ENCODE measurements at places on chromosomes 4 and X.

GRCh38 chrX:102840871-102841705 lies 96.0 kb upstream of the RAB40AL start:
- no peak for DNase-seq

DNA sequence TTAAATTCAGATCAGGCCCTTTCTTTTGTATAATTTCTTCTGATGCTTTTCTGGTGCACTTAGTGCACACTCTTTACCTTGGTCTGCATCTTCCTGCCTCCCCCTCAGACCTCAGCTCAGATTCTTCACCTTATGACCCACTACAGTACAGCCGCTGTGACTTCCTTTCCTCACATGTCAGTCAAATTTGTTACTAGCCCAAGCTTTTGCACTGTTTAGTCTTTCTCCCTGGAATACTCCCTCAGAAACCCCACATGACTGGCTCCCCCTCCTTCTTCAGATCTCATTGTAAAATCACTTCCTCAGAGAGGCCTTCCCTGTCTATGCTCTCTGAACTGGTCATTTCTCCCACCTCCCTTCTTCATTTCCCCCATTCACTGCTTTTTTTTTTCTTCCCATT lies 132.9 kb downstream of the FRAS1 start:
- DNase-seq, result no peak

DNA sequence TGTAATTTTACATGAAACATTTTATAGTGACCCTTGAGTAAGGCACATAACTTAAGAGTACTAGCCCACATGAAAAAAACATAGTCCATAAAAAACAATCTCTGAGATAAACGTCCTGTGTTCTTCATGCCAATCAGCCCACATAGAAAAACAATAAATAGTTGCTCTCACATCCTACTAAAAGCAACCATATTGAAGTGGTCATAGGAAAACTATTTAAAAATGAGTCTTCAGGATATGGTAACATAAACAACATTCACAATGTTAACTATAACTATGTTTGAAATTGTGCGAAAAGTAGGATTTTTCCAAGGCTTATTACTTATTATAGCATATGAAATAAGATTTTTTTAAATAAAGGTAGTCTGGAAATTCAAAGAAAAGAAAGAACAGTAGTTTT lies 77.1 kb upstream of the EPHA5 start:
- DNase-seq, result no peak

DNA sequence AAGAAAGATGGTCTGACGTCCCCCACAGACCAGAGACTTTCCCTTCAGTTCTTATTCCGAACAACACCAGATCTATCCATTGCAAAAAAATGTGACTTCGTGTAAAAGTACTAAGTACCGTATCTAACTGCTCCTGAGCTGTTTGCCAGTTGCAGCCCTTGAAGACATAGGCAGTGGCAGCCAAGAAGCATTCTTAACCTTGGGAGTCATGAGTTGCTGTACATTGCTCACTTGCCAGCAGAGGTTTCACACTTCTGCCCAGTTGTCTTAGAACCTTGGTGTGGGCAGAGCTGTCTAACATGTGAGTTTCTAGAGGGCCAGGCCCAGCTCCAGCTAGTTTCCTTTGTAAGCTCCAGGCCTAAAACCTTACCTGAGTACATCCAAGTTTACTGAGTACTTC lies 10.5 kb upstream of the CHRDL1 start:
- DNase-seq, result no peak

DNA sequence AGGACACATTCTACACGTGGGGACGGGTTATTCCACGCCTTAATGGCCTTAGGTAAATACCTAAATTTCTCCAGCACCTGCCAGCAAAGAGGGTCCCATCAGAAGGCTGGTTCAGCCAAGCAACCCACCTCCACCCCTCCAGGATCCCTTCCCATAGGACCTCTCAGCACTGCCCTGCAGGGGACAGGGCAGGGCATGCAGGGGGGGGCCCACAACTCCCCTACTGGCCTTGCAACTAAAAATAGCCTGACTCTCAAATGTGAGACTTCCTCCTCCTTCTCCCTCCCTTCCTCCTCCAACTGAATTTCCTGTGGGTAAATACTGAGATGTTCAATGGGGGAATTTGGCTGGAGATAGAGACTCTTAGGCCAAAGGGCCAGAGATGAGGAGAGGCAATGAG lies 6.3 kb downstream of the LAS1L start:
- no peak for DNase-seq

DNA sequence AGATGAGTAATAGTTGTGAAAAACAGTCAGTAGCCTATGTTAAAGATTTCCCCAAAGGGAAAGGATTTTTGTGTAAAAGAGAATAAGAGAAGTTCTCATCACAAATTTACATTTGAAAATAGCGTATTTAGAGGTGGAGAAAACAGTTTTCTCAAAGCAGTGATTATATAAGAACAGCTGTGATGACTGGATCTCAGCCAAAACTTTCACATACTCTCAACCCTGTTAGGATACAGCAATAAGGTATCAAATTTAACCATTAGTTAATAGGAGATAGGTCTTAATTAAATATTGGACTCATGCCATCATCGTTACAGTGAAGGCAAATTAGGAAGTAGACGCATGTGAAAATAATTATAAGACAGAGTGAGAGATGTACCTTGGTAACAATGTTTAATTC lies 622.7 kb downstream of the PCDH18 start:
- DNase-seq, result no peak

- DNase-seq, result no peak
Observed at GRCh38 chrX:141375011-141375760, 132.9 kb upstream of the SPANXC start.

DNA sequence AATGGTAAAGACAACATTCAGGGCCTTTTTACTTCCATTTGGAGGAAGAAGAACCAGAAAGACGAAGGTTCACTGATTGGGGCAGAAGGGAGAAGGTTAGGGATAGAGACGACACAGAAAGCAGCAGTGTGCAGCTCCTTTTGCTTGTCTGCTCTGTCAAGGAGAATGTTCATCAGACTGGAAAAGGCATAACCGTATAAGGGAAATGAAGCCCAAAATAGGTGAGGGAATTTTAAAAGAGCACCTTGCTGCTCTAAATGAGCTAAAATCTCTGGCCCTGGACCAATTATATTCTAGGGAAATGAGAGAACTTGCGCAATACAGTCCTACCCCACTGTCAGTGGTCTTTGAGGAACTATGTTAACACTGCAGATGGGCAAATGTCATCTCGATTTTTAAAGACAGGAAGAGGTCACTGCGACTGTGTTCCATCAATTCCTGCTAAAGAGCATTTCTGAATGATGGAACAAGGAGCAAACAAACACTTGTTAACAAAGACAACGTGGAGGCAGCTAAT lies 909.8 kb upstream of the FTHL17 start:
- DNase-seq, result no peak

DNA sequence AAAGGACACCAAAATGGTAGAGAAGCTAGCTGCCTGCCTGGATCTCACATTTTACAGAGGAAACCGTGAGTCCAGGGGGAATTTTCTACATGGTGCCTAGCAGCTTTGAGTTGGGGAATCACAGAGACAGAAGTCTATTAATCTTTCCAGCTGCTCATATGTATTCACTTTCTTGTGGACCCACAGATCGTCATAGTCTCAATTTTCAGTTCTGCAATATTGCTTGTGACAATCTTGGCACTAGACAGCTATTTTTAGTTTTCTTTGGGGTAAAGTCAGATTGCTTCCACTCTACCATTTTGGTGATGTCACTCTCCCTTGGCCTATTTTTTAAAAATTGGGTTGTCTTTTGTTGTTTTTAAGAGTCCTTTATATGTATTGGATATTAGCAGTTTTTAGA lies 233.4 kb upstream of the STK26 start:
- no peak for DNase-seq

GRCh38 chrX:103687696-103688201 lies 1.2 kb upstream of the MORF4L2 start:
- peak; percentile 10 for DNase-seq

GRCh38 chr4:4658052-4658451 lies 116.2 kb upstream of the STX18 start:
- no peak for DNase-seq

GRCh38 chr4:44861756-44862155 lies 135.4 kb upstream of the GNPDA2 start:
- DNase-seq, result no peak

GRCh38 chrX:11954176-11954575 lies 184.1 kb upstream of the FRMPD4 start:
- DNase-seq, result no peak

DNA sequence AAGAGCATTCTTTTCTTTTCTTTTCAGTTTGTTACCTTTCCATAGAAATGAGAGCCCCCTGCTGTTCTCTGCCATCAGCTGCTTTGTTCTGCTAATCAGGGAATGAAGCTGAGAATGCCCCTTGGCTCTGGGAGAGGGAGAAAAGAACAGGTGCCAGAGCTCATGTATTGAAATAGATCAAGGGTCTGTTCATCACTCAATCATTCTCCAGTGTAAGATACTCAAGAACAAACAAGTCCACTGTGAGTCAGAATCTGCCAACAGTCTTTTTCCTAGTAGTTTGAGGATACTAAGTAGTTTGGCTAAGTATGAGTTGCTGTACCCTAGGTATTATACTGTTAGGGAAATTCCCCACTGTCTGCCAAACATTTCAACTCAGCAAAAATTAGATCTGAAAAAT lies 144.3 kb downstream of the RTL3 start:
- peak; percentile 25 for DNase-seq

- no peak for DNase-seq
Observed at GRCh38 chr4:68951078-68951805, at the start of gene UGT2A3. TSS of gene UGT2A3 (minus strand) at chr4:68951804. CDS start at chr4:68951760, 44 bp downstream.

GRCh38 chr4:83581411-83582288 lies 45.7 kb downstream of the GPAT3 start:
- DNase-seq, result no peak

- DNase-seq, result no peak
Observed at GRCh38 chrX:2317527-2318055, 183.2 kb downstream of the DHRSX start.

DNA sequence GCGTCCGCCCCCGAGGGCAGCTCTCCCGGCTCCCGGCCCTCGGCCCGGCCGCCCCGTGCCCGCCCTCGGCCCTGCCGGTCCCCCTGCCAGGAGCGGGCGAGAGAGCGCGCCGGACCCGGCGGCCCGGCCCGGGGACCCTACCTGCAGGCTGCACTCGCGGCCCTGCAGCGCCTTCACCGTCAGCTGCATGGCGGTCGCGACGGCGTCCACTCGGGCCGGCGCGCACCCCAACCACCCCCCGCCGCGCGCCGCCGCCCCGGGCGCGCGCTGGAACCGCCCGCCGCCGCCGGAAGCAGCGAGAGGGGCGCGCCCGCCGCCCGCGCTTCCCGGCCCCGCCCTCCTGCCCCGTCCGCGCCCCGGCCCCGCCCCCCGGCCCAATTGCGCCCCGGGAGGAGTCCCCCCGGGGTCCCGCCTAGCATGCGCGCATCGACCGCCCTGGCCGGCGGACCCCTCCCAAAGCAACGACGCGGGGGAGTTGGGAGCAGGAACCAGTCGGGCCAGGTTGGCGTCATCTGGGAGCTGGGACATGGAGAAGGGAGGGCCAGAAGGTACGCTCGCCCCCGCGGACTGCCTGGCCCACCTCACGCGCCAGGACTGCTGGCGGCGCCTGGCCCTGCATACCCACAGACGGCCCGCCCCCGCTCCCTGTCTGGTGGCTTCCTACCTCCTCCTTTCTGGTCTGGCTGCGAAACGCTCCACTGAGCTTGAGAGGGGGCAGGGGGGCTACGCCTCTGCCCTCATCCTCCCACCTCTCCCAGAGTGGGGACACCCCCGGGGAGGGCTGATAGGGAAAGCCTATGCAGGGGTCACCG lies at the start of gene UBL4A:
UBL4A (minus strand) TSS at position 220 of the 812 bp plus-strand sequence; CDS start at position 189, 31 bp downstream.
- no peak for DNase-seq

DNA sequence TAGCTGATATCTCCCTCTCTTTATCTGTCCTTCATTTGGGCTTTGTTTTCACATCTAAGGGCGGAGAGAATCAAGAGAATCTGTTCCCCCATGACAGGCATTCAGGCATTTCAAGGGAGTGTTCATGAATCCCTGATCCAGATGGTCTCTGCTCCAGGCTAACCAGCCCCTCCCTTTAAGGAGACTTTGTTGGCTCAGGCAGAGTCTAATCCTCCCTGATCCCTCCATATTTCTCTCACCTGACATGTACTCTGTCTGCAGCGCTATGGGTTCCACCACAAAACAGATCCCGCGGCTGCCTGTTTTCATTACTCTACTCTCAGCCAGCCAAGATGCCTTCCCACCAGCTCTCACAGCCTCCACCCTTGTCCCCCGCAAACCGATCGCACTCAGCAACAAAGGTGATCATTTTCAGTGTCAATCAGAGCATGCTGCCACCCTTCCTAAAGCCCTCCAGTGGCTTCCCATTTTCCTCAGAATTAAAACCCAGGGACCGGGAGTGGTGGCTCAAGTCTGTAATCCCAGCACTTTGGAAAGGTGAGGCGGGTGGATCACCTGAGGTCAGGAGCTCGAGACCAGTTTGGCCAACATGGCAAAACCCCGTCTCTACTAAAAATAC lies 30.3 kb upstream of the SLC2A9 start:
- DNase-seq, result no peak

DNA sequence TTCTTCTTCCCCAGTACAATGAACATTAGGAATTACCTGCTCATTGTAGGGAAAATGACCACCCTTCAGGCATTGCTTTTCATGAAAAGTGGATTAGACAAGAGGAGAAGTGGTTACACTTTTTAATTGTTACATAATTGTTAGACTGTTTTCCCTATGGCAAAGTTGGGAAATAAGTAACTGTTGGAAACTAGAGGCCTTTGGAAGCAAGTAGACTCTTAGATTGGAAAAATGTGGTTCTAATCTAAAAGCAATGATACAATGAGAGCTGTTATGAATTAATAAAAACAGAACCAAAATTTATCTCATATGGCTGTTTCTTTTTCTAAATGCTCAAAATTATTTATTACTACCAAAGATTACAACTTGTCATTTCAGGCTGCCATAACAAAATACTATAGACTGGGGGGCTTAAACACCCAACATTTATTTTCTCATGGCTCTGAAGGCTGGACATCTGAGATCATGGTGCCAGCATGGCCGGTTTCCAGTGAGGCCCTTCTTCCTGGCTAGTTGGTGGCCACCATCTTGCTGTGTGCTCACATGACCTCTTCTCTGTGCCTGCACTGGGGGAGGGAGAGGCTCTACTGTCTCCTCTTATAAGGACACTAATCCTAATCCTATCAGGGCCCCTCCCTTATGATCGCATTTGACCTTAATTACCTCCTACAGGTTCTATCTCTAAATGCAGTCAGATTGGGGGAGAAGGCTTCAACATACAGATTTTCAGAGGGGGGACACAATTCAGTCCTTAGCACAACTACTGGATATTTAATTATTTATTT lies 12.5 kb downstream of the CC2D2A start:
- no peak for DNase-seq

DNA sequence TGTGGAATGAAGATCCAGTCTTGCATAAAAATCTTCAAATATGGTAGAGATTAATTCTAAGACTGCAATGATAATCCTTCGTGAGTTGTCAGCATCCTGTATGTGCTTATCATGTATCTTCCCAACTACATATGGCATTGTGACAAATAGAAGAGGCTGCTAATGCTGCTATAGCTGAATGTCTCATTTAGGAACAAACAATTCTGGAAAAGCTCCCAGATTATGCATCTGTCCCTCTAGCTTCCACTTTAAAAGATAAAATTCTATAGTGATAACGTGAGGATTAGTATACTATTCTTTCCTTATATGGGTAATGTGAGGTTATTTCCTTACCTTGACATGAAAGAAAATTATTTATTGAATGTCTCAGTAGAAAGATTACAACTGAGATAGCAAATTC lies 930.9 kb downstream of the DMD start:
- DNase-seq, result no peak

Data from activated CD4-positive, alpha-beta T cell treated with anti-CD3 and anti-CD28 coated beads, Interleukin-2, amount 50 U/mL, for 24 hours (primary cell).